ENCODE measurements at places on chromosomes 6 and 20.

DNA sequence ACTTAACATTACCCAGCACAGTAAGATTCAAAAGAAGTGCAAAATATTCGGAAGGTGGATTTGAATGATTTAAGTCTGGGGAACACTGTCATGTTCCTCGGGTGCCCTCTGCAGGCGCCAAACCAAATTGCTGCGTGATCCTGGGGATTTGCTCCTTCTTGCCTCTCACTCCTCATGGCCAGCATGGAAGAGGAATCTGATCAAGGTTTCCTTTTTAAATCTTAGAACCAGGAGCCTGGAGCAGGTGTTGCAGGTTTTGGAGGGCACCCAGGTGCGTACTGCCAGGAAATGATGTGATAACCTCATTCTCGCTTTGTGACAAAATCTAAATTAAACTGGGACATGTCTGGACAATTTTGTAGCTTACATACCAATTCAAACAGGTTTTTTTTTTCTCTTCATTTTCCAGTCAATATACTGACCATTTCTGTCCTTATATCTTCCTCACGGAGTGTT lies 8.1 kb upstream of the PFDN4 start:
- peak; percentile 76 for DNase-seq

DNA sequence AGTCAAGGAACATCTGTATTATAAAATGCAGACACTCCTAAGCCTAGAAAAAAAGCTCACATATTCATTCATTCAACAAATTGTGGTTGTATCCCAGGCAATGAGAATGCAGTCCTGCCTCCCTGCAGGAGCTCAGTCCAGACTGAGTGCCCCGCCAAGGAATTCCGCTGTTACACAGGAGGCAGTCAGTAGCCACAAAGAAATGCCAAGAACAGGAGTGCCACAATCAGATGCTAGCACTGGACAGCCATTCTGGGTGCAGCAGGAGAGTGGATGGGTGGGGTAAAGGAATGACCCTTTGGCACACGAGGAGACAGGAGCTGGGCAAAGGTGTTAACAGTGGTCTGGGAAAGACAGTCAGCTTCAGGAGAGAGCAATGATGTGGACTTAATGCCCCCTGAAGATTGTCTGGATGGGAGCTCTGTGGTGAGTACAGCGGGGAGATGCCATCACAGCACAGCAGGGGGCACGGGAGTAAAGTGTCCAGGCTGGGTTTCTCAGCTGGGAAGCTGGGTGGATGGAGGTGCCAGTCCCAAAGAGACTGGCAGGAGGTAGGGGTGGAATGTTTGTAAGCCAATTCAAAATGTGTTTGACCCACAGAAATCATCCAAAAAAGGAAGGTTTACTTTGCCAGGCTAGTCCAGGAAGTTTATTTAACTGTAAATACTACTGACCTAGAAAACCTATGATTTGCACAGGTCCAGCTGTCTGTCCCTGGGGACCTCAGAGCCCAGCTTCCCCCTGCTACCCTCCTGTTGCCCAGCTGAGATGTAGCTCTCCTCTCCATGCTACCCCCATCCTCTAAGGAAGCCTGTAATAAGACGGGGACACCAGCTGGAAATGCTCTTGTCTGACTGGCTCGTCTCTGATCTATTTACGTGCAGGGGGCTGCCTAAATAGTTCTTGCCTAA lies 84.1 kb downstream of the SLC23A2 start:
- peak; percentile 18 for DNase-seq

GRCh38 chr20:51016521-51016920 lies 6.4 kb downstream of the KCNG1 start:
- DNase-seq = no peak

GRCh38 chr20:2305029-2305428 lies 9.2 kb downstream of the TGM3 start:
- DNase-seq = no peak

GRCh38 chr6:148166339-148166968 lies 176.2 kb upstream of the SASH1 start:
- DNase-seq = peak; percentile 61

DNA sequence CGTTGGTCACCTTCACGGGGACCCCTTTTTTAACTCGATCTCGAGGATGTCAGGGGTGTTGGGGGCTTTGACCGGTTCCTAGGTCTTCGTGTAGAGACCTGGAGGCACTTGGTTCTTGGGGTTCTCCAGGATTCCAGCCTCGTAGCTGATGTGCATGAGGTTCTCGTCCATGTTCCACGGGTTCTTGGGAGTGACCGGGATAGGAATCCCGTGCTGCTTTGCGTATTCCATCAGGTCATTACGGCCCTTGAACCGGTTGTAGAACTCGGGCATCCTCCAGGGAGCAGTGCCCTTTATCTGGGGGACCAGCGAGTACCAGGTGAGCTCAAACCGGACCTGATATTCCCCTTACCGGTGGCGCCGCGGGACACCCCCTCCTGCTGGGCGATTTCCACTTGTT lies 88.0 kb upstream of the RIPOR2 start:
- DNase-seq = no peak

DNA sequence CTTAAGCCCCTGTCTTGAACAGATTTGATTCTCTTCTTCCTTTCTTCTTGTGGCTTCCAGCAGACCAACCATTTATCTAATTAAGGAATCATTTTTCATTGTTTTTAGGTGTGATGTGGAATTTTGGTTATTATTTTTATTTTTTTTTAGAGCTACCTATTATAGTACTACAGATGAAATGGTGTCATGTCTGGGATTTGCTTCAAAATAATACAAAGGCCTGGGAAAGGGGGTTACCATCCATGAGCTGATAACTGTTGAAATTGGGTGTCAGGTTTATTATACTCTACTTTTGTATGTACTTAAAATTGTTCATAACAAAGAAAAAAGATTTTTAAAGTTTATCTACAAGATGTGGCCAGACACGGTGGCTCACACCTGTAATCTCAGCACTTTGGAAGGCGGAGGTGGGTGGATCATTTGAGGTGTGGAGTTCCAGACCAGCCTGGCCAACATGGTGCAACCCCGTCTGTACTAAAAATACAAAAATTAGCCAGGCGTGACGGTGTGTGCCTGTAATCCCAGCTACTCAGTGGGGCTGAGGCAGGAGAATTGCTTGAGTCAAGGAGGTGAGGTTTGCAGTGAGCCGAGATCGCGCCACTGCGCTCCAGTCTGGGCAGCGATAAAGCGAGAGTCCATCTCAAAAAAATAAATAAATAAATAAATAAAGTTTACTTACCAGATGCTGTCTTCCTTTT lies 561 bp downstream of the IL22RA2 start:
- no peak for DNase-seq

GRCh38 chr6:57116776-57117175 lies 26.8 kb downstream of the ZNF451 start:
- DNase-seq = no peak

DNA sequence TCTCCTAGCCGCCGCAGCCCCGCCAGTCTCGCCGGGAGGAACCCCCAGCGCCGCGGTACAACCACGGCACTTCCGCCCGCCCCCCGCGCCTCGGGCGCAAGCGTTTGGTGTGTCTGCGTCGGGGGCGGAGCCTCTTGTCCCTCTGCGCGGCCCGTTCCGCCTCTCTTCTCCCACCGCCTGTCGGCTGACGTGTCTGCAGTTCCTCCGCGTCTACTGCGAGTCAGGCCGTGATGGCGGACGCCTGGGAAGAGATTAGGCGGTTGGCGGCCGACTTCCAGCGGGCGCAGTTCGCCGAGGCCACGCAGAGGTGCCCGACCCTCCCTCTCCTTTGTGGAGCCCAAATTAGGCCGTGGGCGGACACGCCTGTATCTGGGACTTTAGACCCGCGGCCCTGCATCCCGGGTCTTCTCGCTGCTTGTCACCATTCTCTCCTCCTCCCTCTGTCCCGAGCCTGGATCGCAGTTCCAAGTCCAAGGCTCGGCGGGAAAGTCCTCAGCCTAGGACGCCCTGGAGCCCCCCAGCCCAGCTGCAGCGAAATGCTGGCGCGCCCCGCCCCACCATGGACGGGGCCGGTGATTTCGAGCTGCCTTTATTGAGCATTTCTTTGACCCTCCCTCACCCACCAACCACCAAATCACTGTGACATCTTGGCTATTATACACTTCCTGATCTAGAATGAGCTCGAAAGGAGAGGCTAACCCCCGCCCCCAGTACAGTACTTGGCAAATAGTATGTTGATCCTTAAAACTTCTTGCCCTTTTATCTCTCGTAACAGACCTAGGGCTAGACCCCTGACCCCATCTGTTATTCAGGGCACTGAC lies at the start of gene UFL1:
Gene UFL1 (plus strand): TSS at position 163 of the 821 bp plus-strand sequence. CDS start 68 bp downstream, at position 231.
- peak; percentile 95 for DNase-seq

DNA sequence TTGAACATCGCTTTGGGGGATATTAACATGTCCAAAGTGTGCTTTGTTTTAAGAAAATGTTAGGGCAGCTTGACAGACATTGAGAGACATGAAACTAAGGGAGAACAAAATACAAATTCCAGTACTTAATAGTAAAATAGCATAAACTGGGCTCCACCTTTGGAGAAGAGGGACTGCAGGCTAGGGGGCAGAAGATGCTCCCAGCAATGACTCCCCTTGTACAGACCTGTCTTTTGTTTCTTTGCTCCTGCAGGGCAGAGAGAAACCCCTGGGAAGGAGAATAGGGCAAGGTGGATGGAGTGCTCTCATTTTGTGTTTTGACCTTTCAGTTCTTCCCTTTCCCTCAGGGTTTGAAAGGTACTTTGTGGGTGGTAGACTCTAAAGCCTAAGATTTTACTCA lies 115.6 kb upstream of the PLCB4 start:
- DNase-seq = no peak

GRCh38 chr6:157760589-157761330 lies 62.3 kb upstream of the SNX9 start:
- DNase-seq = peak; percentile 53

- no peak for DNase-seq
Observed at GRCh38 chr6:157791450-157791849, 31.6 kb upstream of the SNX9 start.

GRCh38 chr6:91860541-91861335 lies 1273.9 kb upstream of the MAP3K7 start:
- no peak for DNase-seq

GRCh38 chr6:114131945-114132344 lies 161.0 kb upstream of the HDAC2 start:
- DNase-seq = no peak

- no peak for DNase-seq
Observed at GRCh38 chr20:38658879-38659596, 57.4 kb downstream of the ARHGAP40 start.

GRCh38 chr6:109743739-109744138 lies 52.6 kb downstream of the FIG4 start:
- no peak for DNase-seq

DNA sequence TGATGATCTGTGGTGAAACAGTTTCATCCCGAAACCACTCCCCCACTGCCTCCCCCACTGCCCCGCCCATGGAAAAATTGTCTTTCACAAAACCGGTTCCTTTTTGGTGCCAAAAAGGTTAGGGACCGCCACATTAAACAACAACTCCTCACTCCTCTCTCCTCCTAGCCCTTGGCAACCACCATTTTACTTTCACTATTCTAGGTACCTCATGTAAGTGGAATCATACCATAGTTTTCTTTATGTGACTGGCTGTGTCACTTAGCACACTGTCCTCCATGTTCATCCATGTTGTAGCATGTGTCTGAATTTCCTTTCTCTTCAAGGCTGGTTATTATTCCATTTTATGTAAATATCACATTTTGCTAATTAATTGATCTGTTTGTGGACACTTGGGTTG lies 99.3 kb downstream of the UTRN start:
- DNase-seq = no peak

GRCh38 chr6:22071270-22072041 lies 225.4 kb downstream of the PRL start:
- DNase-seq = no peak
